Activated CD4-positive, alpha-beta memory T cell treated with anti-CD3 and anti-CD28 coated beads for 36 hours (primary cell): ENCODE measurements at places on chromosomes 7 and 10. TPM values are rescaled to one million over a fixed set of nuclear protein-coding genes. Genes with fewer than 3 reads are reported as not detected.

Gene SLC16A12
- total RNA-seq = not detected

Gene CADPS2
- total RNA-seq = not detected

Gene CNPY4
- 11.9 TPM for total RNA-seq

Gene STOX1
- 0.29 TPM for total RNA-seq

Gene GNA12
- total RNA-seq = 23.6 TPM

DNA sequence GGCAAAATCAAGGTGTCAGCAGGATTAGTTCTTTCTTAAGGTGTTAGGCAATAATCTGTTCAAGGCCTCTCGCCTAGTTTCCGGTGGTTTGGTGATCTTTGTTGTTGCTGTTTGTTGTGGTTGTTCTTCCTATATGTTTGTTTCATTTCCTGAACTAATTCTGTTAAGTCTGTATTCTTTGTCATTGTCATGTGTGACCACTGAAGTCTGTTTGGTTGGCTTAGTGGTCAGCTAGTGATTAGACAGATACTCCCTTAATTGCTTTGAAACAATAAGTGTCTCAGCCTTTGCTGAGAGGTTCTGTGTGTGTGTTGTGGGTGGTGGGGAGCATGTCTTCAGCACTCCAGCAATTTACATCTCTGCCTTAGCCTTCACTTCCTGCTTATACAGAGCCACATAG, 46.0 kb downstream of the ABCC2 start:
- DNase-seq = no peak

DNA sequence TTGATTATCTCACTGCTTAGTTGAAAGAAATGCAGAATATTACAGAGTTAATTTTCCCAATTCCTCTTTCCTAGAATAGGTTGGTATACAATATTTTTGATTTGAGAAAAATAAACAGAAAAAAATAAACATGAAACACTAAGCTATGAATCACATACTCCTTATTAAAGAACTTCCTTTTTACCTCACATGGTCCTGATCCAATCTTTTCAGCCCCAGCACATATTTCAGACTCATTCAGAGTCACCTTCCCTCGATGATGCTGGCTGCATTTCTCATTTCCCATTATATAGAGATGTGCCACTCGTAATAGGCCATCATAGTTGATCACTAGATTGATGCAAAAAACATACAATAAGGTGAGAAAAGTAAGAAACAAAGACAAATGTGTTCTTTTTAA, 64.6 kb downstream of the HGF start:
- no peak for DNase-seq

GRCh38 chr7:47326808-47327207, 255.1 kb downstream of the TNS3 start:
- DNase-seq = no peak

GRCh38 chr10:112713411-112713810, 236.6 kb upstream of the TCF7L2 start:
- DNase-seq = no peak

GRCh38 chr7:22325671-22326070, 31.3 kb downstream of the RAPGEF5 start:
- DNase-seq = no peak

DNA sequence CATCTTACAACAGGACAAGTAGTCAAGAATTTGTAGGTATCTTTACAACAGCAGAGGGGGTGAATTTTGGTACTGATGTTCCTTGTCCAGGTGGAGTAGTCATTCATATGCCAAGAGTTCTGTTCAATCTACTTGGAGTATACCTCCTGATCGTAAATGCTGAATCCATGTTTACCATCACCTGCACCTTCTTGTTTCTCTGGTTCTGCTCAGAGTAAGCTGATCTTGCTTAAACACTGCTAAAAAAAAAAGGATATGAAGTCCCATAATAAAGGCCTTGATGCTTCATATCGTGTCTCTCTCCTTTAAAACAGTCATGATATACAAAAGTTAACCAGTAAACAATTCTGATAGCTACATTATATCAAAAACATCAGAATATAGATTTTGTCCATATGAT, 45.3 kb upstream of the FOXP2 start:
- DNase-seq = no peak

GRCh38 chr10:47101807-47102206, 190.6 kb downstream of the PTPN20 start:
- no peak for DNase-seq

GRCh38 chr7:151264615-151265014, 16.1 kb upstream of the SMARCD3 start:
- no peak for DNase-seq

GRCh38 chr7:97317575-97317974, 200.1 kb downstream of the SDHAF3 start:
- no peak for DNase-seq
